ENCODE measurements at places on chromosomes 7 and 10.

- DNase-seq = no peak
These were observed 64.5 kb downstream of the MCMBP start for GRCh38 chr10:119807960-119808697.

- DNase-seq = no peak
These were observed 107.3 kb downstream of the PDGFA start for GRCh38 chr7:412313-412710.

GRCh38 chr7:128123291-128124037 lies 92.2 kb upstream of the LRRC4 start:
- no peak for DNase-seq

GRCh38 chr7:39432368-39432767 lies 133.8 kb upstream of the YAE1 start:
- DNase-seq = no peak

DNA sequence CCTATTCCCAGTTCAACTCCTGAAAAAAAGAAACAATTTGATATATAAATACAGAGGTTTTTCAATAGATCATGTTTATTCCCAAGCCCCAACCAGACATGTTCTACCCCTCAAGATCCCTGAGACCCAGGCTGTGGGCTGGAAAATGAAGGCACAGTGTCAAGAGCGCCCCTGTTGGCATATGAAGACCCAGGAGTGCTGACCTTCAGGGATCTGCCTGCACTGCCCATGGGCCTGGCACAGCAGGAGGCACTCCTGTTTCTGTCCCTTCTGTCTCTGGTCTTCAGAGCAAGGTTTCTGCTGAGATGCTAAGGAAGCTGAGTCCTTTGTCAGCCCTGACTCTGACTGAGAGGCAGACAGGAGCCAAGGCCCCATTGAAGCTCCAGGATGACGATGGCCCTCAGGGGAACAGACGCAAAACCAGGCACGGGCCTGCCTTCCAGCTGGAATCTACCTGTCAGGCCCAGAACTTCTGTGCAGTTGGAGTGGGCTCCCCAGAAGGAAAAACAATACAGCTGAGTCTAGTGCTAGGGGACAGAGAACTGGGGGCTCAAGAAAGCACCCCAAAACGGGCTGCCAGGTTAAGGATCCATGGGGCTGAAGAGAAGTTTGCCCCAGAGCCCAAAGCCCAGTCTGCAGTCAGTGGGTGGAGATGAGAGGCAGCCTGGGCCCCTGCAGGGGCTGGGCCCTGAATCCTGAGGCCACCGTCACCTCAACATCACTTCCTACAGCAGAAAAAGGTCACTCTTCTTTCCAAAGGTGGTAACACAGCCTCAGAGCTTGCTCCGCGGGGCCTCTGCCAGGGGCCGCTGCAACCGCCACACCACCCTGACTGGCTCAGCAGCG lies 6.7 kb upstream of the AIFM2 start:
- no peak for DNase-seq

- no peak for DNase-seq
These were observed 210.1 kb downstream of the RNLS start for GRCh38 chr10:88372881-88373592.

DNA sequence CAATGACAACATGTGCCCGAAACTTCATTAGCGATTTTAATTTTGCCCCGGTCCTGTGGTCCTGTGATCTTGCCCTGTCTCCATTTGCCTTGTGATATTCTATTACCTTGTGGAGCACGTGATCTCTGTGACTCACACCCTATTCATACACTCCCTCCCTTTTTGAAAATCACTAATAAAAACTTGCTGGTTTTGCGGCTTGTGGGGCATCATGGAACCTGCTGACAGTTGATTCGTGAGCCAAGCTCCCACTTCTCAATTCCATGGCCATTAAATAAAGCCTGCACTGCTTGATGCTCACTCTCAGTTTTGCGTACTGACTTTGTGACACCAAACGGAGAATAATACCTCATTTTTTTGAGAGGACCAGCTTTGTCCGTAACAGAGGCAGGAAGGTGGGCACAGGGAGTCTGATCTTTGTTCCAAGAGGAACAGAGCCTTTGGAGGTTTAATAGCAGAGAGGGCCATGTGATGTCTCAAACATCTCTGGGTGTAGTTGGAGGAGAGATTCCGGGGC lies 3.8 kb upstream of the ADAMTS14 start:
- no peak for DNase-seq

DNA sequence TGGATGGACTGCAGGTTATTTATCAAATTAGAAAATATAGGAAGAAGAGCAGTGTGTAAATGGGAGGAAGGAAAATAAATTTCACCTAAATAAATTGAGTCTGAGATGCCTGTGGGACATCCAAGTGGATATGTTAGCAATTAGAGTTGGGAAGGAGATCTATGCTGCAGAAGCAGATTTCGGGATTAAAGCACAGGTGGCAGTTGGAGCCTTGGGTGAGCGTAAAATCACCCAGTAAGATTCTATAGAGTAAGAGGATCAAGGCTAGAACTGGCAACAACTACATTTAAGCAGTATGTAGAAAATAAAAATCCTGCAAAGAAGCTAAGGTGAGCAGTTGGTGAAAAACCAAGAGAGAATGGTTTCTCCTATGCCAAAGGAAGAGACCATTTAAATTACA lies 8.4 kb downstream of the TRIM4 start:
- DNase-seq = no peak

DNA sequence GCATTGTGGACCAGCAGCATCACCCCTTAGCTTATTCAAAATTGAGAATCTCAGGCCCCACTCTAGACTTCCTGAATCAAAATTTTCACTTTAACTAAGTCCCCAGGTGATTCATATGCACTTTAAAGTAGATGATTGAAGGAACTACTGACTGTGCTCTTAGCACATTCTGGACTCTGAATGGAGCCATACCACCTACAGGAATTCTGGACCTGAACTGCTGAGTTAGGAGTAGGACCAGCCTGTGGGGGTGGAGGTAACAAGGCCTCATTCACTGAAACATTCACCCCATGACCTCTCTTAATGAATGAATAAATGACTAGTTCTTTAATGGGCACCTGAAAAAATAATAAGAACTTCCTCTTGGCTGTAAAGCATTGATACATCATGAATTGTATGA lies 7.3 kb downstream of the PDK4 start:
- DNase-seq = no peak

GRCh38 chr7:44762726-44763522 lies 14.3 kb downstream of the ZMIZ2 start:
- DNase-seq = no peak

DNA sequence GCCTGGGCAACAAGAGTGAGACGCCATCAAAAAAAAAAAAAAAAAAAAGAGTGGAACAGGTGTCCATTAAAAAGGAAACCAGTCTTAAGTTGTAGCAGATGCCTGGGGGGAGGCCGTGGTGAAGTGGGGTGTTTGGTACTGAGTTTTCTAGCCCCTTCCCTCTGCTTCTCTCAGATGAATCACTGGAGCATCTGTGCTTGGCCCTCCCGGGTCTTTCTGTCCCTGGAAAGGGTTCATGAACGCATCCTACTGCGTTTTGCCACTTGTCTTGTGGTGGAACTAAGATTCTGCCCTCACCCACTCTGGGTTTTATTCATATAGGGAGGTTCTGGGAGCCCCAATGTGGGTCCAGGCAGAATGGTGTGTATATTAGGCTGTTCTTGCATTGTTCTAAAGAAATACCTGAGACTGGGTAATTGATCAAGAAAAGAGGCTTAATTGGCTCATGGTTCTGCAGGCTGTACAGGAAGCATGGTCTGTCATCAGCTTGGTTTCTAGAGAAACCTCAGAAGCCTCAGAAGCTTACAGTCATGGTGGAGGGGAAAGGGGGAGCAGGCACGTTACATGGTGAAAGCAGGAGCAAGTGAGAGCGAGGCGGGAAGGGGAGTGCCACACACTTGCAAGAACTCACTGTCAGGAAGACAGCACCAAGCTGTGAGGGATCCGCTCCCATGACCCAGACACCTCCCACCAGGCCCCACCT lies 63.5 kb downstream of the CAMK1D start:
- DNase-seq = no peak

- DNase-seq = no peak
These were observed 29.4 kb upstream of the UCMA start for GRCh38 chr10:13263591-13263990.

GRCh38 chr7:1403638-1404459 lies 55.4 kb downstream of the MICALL2 start:
- DNase-seq = no peak

- no peak for DNase-seq
These were observed 374.8 kb downstream of the SEMA3D start for GRCh38 chr7:84812021-84812420.

DNA sequence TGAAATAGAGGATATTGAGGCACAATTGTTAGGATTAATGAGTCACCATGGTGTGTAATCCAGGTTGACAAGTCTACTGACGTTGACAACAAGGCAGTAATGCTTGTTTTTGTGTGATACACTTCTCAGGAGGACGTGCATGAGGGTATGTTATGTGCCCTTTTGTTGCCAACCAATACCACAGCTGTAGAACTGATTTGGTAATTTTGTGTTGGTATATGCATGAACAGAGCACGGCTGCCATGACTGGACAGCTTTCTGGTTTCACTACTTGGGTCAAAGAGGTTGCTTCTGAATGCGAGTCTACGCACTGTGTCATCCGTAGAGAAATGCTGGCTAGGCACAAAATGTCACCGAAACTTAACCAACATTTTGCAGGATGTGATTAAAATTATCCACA lies 32.9 kb downstream of the PHTF2 start:
- no peak for DNase-seq

DNA sequence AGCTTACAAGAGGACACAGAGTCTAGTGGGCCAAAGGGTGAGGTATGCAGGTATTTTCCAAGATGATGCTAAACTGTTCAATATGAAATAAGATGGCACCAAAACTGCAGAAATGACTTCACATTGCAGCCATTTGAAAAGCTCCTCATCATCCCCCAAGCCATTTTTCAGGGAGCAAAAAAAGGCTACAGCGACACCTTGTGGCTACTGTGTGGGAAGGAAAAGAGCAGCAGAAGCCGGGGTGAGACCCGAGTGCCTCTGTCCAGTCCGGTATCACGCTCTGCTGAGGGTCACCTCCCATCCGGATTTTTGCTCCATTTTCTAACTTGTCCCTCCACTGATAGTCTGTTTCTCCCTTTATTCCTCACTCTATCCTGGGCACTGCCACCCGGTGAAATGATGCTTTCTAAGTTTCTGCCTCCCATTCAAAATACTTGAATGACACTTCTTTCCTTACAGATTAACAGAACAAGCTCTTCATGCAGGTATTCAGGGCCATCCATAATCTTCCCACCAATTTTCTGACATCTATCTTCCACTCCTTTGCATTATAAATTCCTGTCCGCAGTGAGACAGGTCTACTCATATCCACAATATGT lies 220.2 kb downstream of the DGKI start:
- no peak for DNase-seq

DNA sequence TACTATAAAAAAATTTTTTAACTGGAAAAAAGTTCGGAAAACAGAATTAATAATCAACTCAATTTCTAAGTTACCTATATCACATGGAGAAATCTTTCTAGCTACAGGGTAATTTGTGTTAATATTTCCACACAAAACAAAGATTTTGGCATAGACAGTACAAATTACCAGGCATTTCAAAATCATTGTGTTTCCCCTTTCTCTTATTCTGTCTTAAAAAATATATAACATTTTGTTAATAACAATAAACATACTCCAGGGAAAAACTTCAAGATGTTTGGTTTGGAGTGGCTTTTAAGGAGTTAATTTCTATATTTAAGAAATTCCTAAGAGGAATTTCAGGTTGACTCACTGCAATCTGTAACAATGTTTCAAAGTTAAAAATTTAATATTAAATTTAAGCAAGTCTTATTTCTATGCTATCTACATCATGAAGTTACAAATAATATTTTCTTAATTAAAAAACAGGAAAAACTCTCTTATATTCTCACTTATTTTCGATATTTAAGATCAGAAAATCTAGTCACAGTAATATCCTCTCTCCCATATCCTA lies 132.6 kb downstream of the NRBF2 start:
- DNase-seq = no peak

GRCh38 chr10:28891058-28891713 lies 213.9 kb downstream of the BAMBI start:
- DNase-seq = no peak

DNA sequence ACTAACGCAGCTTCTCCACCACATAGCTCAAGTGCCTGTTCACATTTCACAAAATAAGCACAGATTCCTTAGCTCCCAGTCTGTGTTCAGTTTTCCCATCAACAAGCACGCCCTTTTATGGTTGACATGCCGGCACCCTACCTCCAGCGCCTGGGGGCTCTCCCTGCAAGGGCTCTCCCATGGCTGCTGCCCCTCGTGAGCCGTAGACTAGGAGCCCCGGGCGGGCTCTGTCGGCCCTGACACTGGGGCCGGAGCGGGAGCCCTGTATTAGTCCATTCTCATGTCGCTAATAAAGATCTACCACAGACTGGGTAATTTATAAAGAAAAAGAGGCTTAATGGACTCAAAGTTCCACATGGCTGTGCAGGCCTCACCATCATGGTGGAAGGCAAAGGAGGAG lies 34.0 kb upstream of the PRKAR1B start:
- no peak for DNase-seq

DNA sequence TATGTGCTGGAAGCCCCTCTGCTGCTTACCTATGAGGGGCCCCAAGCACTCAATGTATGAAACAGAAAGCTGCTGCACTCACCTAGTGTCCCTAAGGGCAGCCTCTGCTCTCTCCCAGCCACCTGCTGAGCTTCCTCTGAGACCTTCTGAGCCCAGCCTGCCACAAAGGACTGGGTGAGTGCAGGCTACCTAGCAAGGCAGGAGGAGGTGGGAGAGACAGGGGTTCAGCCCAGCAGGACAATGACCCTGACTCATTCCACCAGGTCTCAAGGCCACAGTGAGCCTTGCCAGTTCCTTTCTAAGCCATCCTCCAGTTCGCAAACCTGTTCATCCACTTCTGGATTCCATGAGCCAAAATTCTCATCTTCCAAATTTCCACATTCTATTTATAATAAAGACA lies 16.3 kb downstream of the VOPP1 start:
- no peak for DNase-seq

DNA sequence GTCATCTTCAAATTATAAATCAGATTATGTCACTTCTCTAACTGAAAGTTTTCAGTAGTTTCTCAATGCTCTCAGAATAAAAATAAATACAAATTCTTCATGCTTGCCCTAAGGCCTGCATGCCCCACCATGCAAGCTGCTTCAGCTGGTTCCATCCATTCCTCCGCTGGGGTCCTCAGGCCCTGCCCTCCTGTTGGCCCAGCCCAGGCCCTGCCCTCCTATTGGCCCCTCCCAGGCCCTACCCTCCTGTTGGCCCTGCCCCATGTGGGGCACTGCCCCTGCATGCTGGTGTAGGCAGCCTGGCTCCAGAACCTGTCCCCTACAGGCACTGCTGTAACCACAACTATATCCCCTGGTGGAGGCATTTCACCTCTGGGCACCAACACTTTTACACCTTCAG lies 109.3 kb upstream of the TCERG1L start:
- no peak for DNase-seq

DNA sequence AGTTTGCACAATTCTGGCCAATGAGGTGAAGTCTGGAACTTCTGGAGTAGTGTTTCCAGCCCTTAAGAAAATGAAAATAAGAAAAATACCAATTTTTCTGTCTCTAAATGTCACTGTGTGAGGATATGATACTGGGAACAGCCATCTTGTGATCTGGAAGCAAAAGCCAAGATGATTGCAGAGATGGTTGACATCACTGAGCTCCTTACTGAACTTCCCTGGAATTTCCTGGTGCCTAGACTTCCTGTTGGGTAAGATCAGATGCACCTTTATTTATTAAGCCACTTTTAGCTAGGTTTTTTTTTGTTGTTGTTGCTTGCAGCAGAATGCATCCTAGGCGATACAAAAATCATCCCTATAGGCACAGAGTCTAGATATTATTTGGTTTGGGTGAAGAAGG lies 27.3 kb upstream of the INHBA start:
- DNase-seq = no peak

All from NCI-H2081 treated with DMSO at 0.1 percent for 48 hours (cell line).